ENCODE measurements at places on chromosomes 3 and 15.

DNA sequence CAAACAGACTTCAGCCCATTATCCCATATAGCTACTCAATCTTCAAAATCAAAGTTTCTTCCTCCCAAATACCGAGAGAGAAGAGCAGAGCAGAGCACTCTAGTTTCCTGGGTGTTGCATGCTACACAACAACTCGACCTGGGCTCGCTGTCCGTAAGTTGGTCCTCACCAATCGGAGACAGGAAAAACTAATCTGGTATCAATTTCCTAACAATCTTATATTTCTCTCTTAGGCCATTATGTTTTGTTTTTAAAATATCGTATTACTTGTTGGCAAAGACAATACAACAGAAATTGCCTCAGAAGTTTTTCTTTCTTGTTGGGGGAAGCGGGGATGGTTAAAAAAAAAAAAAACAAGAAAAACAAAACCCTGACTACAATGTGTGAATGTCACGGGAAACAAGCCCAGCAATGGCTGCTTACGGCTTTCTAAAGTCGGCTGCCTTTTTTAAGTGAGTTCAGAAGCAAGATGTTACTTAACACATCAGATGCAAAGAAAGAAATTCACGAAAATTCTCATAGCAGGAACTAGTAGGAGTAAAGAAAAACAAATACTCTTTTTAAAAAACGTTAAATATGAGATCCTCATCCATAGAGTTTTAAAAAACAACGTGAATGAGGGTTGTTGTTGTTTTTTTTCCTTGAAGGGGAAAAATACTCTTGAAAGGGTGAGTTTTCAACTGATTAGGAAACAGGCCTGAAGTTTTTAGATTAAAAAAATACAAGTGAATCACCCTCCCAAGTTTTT lies 1.9 kb downstream of the VGLL4 start:
- DNase-seq: no peak

GRCh38 chr3:137807998-137808397 lies 43.9 kb downstream of the SOX14 start:
- no peak for DNase-seq

- DNase-seq: peak; percentile 27
These were observed 702 bp downstream of the ARHGEF3 start for GRCh38 chr3:56800832-56801661.

DNA sequence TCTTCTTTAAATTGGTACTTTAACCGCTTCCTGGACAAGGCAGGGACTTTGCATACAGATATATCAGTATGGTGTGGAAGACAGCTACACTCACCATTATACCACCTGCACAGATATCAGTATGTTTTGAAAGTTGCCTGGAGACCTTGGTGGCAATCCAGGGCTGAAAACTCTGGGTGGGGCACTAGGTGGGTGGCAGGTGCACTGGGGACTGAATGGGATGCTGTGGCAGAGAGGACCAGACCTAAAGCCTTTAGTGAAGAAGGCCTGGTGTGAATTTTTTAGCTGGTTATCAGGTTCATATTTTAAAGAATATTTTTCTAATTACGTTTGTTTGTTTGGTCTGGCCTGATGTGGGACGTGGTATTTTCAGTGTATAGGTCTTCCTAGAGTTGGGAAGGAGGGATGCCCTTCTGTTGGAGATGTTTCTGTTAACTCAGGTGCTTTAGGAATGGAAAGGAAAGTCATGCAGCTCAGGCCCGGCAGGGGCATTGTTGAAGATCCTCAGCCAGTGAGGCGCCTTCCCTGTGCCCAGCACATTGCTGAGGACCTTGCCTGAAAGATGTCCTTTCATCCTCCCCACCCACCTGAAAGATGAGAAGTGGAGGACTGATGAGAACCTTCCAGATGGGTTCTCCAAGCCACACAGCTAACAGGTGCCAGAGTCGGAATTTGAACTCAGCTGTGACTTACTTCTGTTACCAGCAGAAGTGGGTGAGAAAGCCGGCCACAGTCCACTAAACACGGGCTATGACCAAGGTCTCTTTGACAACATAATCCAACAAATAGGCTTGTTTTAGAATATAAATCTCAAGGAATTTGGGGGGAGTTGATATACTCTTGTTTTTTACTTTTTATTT lies 77.3 kb downstream of the APBA2 start:
- no peak for DNase-seq

DNA sequence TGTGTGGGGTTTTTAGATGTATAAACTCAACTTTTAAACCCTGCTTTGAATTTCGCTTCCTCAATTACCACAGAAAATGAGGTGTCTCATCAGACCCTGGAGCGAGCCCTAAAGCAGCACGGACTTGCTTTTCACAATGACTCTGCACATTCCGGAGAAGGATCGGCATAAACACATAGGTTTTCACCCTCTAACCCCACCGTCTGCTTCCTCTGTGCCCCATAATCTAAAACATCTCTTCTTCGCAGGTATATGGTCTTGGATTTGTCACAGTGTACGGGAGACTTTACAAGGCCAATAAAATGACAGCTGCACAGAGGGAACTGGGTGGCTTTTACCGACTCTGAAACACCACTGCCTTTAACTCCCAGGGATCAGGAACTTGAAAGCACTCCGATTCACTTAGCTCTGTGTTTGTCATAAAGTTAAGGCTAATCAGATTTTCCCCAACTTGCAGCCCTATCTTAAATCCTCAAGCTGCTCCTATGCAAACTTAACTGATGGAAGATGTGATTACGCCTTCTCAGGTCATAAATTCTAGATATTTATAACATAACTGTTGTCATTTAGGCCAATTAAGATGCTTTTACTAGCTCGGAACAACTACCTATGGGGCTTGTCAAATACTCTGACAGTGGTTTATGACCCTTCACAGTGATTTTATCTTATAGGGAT lies 133.4 kb upstream of the WNT5A start:
- DNase-seq: no peak

DNA sequence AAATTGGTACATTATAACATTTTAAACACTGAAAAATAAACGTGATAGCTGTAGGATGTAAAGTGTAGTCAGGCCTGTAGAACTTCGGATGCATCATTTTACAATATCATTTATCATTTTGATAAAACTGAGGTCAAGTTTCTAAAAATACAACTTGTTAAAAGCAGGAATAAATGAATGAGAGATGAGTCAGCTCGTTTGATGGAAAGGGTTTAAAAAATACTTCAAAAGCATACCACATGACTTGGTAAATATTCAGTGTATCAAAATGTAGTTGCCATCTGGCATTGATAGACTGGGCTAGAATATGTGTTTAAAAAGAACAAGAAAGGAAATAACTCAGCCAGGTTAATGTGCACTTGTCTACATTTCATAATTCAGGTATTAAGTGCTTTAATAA lies 357.0 kb downstream of the TIGIT start:
- DNase-seq: no peak

DNA sequence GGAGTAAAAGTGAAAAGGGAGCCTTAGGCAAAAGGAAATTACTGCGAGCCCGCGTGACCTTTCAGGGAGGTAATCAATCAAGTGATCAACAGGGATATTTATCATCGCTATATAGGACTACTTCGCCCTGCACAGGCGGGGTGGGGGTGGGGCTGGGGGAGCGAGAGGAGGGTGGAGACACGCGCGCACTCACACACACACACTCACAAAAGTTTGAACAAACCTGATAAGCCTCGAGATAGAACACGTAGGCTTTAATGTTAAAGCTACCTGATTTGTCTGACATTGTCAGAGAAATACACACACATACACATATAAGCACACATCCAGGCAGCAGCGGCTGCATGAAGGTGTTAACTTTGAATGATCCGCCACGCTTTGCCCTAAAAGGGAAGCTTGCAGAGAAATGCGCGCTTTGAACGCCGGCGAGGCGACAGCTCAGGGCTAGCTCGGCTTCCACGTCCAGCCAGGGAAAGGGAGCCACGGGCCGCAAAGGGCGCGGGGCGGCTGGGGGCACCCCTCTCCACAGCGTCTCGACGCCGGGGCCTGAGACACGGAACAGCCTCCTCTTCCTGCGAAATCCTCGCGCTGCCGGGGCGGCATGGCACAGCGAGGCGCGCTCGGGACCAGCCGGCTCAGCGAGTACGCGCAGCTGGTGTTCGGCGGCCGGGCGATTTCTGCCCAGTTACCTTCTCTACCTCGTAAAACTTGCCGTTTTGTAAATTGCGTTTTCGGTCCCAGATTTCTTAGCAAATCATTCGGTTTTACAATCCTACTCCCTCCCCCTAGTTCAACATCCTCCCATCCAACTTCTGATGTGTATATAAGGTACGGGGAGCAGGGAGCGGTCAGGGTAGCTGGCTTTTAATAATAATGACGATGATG lies 4.8 kb upstream of the MECOM start:
- peak; percentile 28 for DNase-seq

DNA sequence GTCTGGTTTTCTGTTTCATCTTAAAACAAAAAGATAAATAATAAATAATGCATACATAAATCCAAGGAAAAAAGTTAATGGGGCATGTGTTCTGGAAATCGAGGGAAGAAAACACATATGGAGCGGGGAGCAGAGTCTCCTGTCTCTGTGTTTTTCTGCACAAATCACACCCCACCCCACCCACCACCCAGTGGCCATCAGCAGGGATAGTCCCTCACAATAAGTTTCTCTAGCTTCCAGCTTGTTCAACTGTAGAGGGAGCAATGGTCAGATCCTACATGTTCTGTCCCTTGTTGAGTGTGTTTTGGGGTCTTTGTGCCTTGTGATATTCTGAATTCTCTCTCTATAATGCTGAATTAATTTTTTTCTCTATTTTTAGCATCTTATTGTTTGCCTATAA lies 26.8 kb upstream of the CHRNA7 start:
- no peak for DNase-seq

Measured in stimulated activated naive CD8-positive, alpha-beta T cell treated with anti-CD3 and anti-CD28 coated beads, Interleukin-15, Interleukin-2, amounts not matched to agents 100 U/mL and 50 U/mL, for 24 hours (primary cell).